Type B pancreatic cell (in vitro differentiated cells): ENCODE measurements at places on chromosomes 13 and 19.
A peak's percentile ranks its signal among the peaks of the same experiment; 100 is the strongest.

DNA sequence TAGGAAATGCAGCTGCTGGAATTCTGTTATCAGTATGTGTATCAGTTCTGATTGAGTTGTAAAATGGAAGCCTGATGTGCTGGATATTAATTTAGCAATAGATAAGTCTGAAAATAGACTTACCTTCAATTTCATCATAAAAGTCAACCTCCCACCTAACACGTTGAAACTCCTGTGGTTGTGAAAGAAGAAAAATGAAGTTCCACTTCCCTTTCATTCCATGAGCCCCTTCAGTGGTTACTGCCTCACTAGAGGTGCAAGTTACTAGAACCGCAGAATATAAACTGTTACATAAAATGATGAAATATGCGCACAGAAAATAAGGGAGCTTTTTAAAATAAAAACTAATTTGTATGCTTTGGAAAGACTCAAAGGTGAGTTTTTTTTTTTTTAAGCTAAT lies 249.2 kb downstream of the SHISA2 start:
- no peak overlapping the region for H3K27ac ChIP-seq
- no peak overlapping the region for H3K4me3 ChIP-seq
- H3K36me3 ChIP-seq = no peaks in the 10 kb centered on the region

DNA sequence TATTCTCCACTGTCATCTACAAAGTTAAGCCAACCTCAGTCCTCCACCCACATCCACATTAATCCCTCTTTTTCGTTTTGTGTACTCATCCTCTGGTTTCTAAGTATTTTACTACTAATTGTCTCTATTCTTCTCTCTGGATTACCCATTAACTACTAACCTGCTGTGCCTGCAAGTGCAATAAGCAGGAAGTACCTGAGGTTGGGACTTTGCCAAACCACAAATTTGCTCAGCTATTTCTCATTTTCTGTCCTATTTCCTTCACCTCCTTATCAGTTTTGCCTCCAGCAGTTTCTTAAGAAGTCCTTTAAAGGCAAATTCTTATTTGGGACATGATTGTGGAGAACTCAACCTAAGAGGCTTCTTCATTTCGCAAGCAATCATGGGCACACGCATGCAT lies 1708.9 kb downstream of the SLITRK5 start:
- H3K27ac ChIP-seq = no peak overlapping the region
- H3K36me3 ChIP-seq = no peaks in the 10 kb centered on the region
- no peak for DNase-seq
- no peaks in the 10 kb centered on the region for H3K27me3 ChIP-seq
- H3K4me1 ChIP-seq = peaks cover 7% of the 10 kb centered on the region

DNA sequence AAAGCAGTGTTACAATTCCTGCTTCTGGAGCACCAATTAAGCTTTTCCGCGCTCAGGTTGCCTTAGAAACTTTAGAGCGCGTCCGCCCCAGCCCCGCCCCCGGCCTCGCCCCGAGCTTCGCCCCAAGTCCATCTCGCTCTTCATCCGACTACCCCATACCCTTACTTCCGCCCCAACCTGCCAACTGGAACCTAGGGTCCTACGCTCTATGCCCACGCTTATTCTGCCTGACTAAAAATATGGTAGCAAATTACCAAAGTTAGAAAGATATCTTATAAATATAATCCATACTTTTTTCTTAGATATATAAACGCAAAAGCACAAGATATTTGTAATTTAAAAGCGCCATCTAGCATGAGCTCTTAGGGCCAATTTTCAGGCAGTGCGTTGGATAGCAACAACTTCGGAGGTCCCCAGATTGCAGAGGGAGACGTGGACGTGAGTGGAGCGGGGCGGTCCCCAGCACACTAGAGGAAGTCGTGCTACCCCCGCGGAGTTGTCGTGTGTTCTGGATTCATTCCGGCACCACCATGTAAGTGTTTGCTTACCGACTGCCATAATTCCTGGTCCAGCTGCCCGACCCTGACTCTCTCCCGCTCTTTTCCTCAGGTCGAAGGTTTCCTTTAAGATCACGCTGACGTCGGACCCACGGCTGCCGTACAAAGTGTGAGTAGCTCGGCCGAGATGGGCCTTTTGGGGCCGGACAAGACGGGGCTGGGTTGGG lies at the start of gene UFM1:
Gene UFM1, plus strand, starts transcription at position 462 of the 724 bp plus-strand sequence. Its CDS starts 69 bp downstream, at position 531.
- peaks cover 14% of the 10 kb centered on the region for H3K36me3 ChIP-seq
- peak within 1 kb of the TSS; percentile 94 for H3K4me3 ChIP-seq
- peaks cover 19% of the 10 kb centered on the region for H3K4me1 ChIP-seq
- H3K27me3 ChIP-seq = no peaks in the 10 kb centered on the region
- H3K27ac ChIP-seq = peak within 1 kb of the TSS; percentile 99

DNA sequence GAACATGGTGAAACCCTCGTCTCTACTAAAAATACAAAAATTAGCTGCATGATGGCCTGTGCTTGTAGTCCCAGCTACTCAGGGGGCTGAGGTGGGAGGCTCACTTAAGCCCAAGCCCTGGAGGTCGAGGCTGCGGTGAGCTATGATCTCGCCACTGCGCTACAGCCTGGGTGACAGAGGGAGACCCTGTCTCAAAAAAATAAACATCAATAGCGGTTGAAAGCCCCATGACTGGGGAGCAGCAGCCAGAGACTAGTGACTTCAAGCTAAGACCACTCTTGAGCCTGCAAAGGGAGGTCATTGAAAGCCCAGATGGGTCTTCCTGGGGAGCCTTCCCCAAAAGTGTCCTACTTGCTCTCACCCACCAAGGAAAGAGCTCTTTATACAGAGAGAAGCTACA lies 11.9 kb upstream of the ZNF709 start:
- peak overlapping the region; percentile 95 for H3K4me3 ChIP-seq
- H3K27me3 ChIP-seq = no peaks in the 10 kb centered on the region
- H3K27ac ChIP-seq = no peak overlapping the region
- H3K4me1 ChIP-seq = peaks cover 8% of the 10 kb centered on the region
- no peak for DNase-seq

- H3K4me1 ChIP-seq = peaks cover 10% of the 10 kb centered on the region
- peaks cover 4% of the 10 kb centered on the region for H3K27me3 ChIP-seq
- peaks cover 33% of the 10 kb centered on the region for H3K36me3 ChIP-seq
- H3K4me3 ChIP-seq = peak overlapping the region; percentile 97
- no peak for DNase-seq
Observed at GRCh38 chr13:51453959-51454703, 1.3 kb upstream of the INTS6 start.

- H3K27ac ChIP-seq = no peak overlapping the region
- H3K4me3 ChIP-seq = no peak overlapping the region
- no peak for DNase-seq
- peaks cover 10% of the 10 kb centered on the region for H3K4me1 ChIP-seq
- no peaks in the 10 kb centered on the region for H3K36me3 ChIP-seq
Observed at GRCh38 chr19:47479701-47480503, 4.1 kb downstream of the KPTN start.

GRCh38 chr13:77143431-77143830 lies 116.5 kb upstream of the FBXL3 start:
- H3K4me3 ChIP-seq = no peak overlapping the region
- H3K36me3 ChIP-seq = peaks cover 21% of the 10 kb centered on the region
- H3K27ac ChIP-seq = no peak overlapping the region
- no peaks in the 10 kb centered on the region for H3K4me1 ChIP-seq

GRCh38 chr13:43360171-43360570 lies 336.8 kb downstream of the DNAJC15 start:
- H3K27ac ChIP-seq = no peak overlapping the region
- DNase-seq = no peak
- H3K36me3 ChIP-seq = no peaks in the 10 kb centered on the region
- H3K27me3 ChIP-seq = no peaks in the 10 kb centered on the region

DNA sequence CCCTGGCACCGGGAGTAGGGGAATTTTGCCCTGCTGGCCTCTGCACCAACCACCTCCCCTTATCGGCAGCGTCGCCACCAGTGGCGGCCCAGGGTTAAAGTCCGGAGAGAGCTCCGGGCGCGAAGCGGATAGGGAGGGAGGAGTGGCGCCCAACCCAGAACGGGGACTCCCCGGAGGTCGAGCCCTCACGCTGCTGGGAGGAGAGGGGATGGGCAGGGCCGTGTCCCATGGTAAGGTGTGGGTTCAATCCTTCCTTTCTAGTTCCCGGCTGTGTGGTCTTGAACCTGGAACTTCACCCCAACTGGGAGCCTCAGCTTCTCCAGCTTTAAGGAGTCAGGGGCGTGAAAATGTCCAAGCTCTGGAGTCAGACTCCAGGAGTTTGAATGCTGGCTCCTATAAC lies 23.3 kb upstream of the BCL3 start:
- H3K27me3 ChIP-seq = no peaks in the 10 kb centered on the region
- peaks cover 8% of the 10 kb centered on the region for H3K4me1 ChIP-seq
- H3K4me3 ChIP-seq = no peak overlapping the region
- no peak overlapping the region for H3K27ac ChIP-seq
- no peak for DNase-seq
- H3K36me3 ChIP-seq = no peaks in the 10 kb centered on the region

DNA sequence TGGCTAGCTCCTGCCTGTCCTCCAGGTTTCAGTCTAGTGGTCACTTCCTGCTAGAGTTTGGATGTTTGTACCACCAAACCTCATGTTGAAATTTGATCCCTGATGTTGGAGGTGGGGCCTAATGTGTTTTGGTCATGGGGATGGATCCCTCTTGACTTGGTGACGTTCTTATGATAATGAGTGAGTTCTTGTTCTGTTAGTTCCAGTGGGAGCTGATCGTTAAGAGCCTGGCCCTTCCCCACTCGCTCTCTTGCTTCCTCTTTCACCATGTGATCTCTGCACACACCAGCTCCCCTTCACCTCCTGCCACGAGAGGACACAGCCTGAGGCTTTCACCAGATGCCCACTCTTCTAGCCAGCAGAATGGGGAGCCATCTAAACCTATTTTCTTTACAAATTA lies 86.8 kb upstream of the SCEL start:
- H3K4me3 ChIP-seq = no peak overlapping the region
- no peak for DNase-seq
- H3K4me1 ChIP-seq = peaks cover 6% of the 10 kb centered on the region
- H3K27ac ChIP-seq = no peak overlapping the region
- H3K27me3 ChIP-seq = no peaks in the 10 kb centered on the region
- H3K36me3 ChIP-seq = no peaks in the 10 kb centered on the region

DNA sequence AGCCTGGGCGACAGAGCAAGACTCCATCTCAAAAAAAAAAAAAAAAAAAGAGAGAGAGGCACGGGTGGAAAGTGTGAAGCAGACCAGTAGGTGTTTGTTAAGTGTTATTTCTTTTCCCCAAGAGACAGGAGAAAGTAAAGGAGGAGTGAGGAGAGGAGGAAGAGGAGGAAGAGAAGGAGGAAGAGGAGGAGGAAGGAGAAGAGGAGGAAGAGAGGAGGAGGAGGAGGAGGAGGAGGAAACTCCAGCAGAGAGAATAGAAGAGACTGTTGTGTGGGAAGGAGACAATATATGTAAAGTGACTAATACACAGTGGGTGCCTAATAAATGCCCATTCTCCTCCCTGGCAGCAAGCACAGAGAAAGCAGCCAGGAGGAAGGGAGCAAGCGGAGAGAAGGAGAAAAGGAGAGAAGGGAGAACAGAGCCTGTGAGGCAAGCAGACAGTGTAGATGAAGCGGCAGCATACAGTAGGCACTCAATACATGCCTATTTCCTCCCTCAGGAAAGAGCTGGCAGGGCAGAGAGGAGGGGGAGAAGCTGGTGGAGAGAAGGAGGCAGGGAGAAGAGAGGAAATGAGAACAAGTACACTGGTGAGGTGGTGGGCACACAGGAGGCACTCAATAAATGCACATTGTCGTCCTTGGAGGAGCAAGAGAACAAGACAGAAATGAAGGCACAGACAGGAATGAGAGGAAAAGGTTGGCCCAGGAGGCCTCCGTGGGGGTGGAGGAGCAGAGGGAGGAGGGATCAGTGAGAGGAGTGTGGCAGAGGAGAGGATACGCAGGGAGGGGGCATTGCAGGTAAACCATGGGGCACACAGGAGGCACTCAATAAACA lies 16.6 kb downstream of the JOSD2 start:
- H3K4me1 ChIP-seq = peaks cover 12% of the 10 kb centered on the region
- no peak for DNase-seq
- H3K36me3 ChIP-seq = peaks cover 3% of the 10 kb centered on the region
- no peak overlapping the region for H3K4me3 ChIP-seq

DNA sequence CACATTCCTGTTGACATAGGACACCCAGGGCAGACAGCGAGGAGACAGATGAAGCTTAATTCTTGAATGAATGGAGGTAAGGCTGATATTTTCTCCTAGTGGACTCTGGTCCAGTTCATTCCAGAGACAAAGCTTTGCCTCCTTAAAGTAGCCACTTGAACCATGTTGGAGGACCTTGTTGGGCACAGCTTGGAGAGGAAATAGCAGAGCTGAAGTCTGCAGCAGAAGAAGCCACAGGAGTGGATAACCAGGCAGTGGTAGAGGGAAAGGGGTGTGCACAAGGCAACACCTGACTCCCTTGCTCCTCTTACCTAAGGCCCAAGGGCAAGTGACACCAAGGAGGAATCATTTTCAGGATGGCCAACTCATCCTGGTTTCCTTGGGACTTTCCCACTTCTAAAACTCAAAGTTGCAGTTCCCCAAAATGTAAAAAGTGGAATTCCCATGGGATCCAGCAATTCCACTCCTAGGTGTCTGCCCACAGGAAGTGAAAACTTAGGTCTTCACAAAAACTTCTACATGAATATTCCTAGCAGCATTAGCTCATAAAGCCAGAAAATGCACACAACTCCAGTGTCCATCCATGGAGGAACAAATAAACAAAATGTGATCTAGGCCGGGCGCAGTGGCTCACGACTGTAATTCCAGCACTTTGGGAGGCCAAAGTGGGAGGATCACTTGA lies 6.6 kb upstream of the RFX2 start:
- no peak for DNase-seq
- peaks cover 23% of the 10 kb centered on the region for H3K27me3 ChIP-seq
- H3K36me3 ChIP-seq = no peaks in the 10 kb centered on the region
- no peaks in the 10 kb centered on the region for H3K4me1 ChIP-seq
- no peak overlapping the region for H3K4me3 ChIP-seq

- DNase-seq = no peak
- H3K36me3 ChIP-seq = peaks cover 41% of the 10 kb centered on the region
- no peak overlapping the region for H3K27ac ChIP-seq
- no peaks in the 10 kb centered on the region for H3K4me1 ChIP-seq
Observed at GRCh38 chr13:114259974-114260373, 21.4 kb upstream of the UPF3A start.

DNA sequence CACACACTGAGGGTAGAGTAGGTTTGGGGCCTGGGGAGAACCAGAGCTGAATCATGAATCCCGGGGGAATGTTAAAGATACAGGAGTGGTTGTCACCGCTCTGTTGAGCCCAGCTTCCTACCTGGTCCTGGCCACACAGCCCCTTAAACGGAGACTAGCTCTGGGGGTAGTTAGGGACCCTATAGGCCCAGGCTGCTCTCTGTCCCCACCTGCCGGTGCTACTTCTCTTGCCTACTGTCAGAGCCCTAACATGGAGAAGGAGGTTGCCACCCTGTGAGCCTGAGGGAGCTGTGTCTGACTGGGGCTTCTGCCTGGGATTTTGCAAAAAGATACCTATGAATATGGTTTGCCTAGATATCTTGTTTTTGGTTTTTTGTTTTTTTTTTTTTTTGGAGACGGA lies 36.6 kb upstream of the ZNF429 start:
- H3K4me3 ChIP-seq = no peak overlapping the region
- peak; percentile 31 for DNase-seq
- H3K4me1 ChIP-seq = peaks cover under 1% of the 10 kb centered on the region
- peaks cover under 1% of the 10 kb centered on the region for H3K36me3 ChIP-seq
- no peaks in the 10 kb centered on the region for H3K27me3 ChIP-seq
